ENCODE measurements at places on chromosomes 2 and 18.

- DNase-seq: no peak
Observed at GRCh38 chr2:104781151-104781550, 72.8 kb upstream of the POU3F3 start.

DNA sequence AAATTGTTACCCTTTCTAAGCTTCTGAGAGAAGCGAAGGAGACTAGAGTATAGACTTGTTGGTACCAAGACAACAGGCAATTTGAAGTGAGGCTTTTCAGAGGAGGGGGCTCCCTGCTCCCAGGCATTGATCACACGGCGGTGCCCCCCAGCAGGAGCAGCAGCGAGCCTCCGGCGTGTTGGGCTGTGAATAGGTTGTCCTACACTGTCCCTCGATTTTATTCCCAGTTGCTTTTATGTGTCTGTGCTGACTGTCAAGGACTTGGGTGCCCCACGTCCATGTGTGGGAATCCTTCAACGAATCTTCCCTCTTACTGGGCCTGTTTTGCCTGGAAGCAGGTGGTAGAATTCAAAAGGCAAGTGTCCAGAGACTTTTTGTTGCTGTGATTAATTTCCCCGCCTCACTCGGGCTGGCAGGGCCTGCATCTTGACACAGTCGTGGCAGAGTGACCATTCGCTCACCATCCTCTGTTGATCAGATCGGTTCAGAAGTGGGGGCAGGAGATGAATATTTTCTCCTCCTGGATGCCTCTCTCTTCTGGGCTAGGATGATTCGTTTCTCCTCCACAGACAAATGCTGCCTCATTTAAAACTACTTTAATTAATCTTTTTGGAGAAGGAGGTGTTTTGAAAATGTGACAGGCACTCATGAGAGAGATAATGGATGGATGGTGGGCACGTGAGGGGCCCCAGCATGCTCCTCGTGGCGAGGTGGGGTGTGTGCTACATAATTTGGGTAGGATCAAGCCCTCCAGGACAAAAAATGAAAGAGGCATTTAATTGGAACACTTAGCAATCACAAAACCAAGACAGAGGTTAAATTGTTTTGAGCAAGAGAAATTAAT, 77.6 kb downstream of the SMIM21 start:
- no peak for DNase-seq

- DNase-seq: no peak
Observed at GRCh38 chr18:39698436-39698835, 2132.8 kb upstream of the CELF4 start.

DNA sequence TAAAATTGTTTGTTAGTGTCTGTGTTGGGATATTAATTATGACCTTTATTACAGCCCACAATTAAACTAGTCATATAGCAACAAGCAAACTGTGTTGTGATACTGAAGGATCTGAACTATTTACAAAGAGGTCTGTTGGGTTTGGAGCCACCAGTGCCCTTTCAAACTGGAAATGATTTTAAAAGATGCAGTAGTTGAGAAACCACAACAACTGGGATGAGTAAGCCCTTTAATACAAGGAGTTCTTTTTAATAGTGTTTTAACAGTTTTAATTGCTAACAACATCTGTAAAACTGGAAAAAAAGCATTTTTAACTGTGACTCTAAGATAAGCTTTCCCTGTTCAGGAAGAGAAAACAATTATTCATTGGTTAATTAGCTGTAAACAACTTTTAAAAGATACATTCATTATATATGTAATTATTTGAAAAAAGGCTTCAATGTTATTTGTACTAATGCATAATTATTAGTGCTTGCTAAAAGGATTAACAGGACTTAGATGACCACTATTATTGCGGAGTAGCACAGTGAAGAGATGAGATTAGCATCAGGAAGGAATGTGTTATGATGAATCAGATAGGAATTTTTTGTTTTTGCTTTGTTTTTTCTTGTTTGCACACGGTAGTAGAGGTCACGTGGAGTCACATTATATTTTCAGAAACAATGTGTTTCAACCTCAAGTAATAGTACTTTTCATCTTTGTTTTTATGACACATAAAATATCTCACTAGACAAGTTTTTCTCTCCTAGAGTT, 392.7 kb upstream of the FANCL start:
- no peak for DNase-seq

DNA sequence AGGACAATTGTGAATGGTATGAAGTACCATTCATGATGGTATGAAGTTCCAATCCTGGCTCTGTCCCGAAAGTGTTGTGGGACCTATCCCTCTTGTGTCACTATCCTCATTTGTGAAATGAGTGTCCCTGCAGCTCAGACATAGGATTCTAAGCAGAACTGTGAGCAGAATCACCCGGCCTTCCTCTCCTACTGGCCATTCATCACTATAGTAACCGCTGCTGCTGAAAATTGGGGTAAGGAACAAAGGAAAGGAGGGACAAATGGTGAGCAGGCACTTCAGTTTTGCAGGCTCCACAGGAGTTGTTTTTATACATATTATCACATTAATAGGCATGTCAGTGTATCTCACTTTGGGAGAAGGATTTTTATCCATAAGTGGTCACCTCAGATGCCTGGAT, 27.4 kb downstream of the SMYD1 start:
- DNase-seq: no peak

GRCh38 chr2:105798595-105798994, 53.9 kb downstream of the NCK2 start:
- DNase-seq: no peak

DNA sequence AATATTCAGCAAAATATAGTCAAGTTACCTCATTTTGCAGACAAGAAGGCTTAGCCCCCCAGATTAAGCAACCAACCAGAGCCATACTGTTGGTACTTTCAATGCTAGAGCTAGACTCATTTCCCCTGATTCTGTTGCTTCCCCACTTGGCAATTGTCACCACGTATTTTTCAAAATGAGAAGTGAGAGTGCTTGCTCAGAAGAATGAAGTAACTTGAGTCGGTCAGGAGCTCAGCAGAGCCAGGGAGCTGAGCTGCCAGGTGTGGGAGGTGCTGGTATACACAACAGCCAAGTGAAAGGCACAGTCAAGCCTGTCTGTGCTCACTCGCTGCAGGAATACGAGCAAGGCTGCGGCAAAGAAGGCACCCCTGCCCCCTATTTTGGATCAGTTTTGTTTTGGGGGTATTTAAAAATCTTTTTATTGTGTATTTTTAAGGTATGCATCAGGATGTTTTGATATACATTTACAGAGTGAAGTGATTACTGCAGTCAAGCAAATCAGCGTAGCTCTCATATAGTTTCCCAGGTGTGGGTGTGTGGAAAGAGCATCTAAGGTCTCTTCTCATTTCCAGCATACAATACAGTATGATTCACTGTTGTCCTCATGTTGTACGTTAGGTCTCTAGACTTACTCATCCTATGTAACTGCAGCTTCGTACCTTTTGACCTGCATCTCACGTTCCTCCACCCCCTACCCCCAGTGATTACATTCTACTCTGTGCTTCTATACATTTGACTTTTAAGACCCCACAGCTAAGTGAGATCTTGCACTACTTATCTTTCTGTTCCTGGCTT, 62.4 kb downstream of the MRPS9 start:
- no peak for DNase-seq

DNA sequence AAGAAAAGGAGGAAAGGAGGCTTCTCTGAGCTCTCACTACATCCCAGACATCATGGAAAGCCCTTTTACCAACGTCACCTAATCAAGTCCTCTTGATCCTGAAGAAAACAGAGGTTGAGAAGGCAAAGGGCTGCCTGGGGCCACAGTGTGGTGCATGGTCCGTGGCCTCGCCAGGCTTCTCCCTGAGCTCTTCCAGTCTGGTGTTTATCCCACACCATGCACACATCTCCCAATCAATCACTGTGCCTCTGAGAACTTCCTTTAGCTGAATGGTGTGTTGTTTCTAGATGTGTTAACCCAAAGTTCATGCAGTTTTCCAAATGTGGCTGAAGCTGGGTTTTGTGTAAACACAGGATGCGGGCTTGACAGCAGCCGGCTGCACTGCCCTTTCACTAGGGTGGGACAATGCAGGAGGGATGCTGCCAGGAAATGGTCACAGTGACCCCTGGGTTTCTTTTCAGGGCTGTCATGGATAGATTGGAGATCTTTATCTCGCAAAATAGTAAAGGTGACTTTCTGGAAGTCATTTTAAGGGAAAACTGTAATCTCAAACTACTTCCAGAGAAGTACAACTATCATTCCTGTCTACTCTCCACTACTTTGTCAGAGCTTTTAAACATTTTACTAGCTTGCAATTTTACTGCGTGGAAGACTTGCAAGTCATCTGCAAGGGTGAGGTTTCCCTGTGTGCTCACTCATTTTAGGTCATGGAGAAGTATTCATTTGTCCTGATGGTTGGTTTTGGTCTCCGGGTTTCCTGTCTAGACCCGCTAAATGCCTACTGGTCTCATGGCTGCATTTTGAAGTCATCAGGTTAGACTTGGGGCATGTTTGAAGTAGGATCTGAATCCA, 54.6 kb downstream of the IL1R2 start:
- no peak for DNase-seq

- no peak for DNase-seq
Observed at GRCh38 chr2:99881901-99882591, 260.3 kb downstream of the AFF3 start.

- DNase-seq: peak; percentile 92
Observed at GRCh38 chr2:96816127-96816835, at the start of gene CNNM3. Gene CNNM3 (plus strand): TSS chr2:96816268. CDS start chr2:96816278, 10 bp downstream.

- DNase-seq: no peak
Observed at GRCh38 chr2:222284466-222284865, 14.3 kb downstream of the PAX3 start.

DNA sequence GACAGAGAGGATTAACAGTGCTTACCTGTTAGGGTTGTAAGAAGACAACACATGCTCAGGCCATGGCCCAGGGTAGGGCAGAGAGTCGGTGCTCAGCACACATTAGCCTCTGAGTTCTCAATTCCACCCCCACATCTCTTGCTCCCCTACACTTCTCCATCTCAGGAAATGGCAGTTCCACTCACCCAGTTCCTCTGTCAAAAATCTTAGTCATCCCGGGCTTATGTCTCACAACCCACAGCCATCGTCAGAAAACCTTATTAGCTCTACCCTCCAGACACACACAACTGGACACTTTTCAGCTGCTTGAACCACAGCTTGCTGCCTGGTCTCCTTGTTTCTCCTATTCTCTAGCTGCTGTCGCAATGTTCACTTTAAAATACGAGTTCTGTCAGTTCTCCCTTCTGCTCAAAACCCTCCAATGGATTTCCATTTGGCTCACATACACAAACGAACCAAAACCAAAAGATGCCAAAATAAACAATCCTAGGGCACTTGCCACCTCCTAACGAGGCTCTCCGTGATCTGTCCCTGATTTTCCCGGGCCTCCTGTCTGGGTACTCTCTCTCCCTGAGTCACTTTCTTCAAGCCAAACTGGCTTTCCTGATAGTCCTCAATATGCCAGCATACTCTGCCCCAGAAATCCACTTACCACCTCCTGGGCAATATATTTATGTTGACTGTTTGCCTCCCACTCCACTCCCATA, 89.7 kb downstream of the KCTD1 start:
- no peak for DNase-seq

DNA sequence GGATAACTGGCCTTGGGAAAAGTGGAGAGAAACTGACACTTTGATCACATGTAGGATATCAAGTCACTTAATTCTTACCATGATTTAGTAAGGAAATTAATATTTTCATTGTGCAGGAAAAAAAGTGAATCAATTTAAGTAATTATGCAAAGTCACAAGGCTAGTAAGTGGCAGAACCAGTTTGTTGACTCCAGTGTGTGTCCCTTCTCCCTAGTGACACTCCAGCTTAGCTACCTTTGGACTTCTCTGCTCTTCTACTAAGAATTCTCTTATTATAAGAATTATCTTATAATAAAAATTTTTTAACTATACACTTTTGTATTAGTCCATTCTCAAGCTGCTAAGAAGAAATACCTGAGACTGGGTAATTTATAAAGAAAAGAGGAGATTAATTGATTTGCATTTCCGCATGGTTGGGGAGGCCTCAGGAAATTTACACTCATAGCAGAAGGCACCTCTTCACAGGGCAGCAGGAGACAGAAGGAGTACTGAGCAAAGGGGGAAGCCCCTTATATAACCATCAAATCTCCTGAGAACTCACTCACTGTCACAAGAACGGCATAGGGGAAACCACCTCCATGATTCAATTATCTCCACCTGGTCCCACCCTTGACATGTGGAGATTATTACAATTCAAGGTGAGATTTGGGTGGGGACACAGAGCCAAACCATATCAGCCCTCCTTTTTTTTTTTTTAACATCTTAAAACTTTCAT, 13.6 kb downstream of the COL4A4 start:
- no peak for DNase-seq

GRCh38 chr2:25521665-25522387, 151.6 kb downstream of the DTNB start:
- no peak for DNase-seq

DNA sequence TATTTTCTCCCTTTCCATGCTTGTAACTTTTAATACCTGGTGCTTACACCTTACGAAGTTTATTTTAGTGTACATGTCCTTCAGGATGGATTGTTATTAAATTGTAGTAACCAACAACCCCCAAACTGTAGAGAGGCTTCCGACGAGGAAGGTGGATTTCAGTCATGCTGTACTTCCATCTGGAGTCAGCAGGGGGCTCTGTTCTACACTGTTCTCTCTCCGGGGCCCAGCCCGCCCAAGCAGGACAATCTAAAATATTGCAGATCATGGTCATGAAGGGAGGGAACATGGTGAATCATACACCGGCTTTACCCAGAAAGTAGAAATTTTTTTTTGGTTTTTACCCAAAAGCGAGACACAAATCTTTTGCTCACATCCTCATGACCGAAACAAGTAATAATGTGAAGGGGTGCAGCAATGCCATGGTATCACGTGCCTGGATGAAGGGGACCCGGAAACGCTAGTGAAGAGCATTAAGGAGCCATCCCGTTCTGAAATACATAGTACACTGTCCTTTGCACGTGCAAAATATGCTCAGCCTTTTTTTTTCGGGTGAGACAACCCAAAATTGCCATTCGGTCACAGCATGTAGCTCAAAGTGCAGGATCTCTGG, 884.8 kb downstream of the EPHA4 start:
- DNase-seq: peak; percentile 24

- DNase-seq: no peak
Observed at GRCh38 chr18:23107718-23108117, 27.6 kb upstream of the CABLES1 start.

DNA sequence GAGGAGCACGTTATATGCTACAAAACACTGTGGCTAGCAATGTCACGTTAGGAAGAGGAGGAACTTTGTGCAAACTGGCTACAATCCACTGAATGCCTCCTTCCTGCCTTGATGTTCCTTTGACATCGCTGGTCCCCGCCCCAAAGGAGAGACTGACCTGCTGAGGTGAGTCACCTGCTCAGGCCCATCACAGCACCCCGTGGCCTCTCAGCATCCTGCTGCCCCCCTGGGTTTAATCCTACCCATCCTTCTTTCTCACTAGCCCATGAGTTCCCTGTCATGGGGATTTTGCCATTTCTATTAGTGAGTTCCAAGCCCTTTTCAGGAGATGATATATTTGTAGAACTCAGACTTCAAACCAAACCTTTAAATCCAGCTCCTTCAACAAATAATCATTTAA, 16.2 kb downstream of the DLGAP1 start:
- DNase-seq: no peak

DNA sequence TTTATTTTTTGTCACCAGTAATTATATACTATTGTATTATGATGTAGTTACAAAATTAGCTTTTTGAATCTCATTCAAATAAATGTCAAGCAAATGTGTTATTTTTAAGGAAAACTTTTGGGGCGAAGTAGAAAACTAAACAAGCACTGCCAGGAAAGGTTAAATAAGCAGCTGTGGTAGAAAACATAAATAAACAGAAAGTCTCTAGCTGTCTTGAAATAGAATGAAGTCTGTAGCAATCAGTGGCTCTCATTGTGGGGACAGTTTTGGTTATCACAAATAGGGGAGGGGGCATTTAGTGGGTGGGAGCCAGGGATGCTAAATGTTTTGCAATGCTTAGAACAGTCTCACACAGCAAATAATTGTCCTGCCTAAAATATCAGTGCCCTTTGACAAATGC, 3.4 kb downstream of the INSIG2 start:
- no peak for DNase-seq

All from stimulated activated CD8-positive, alpha-beta memory T cell treated with anti-CD3 and anti-CD28 coated beads, Interleukin-4, amount 100 ng/mL, for 1 hour (primary cell).